ENCODE measurements at places on chromosomes 6 and 20. TPM values are rescaled to one million over a fixed set of nuclear protein-coding genes. Genes with fewer than 3 reads are reported as not detected.

The ZNF391 gene
- 1.6 TPM for total RNA-seq

The SNRPB2 gene
- 105 TPM for total RNA-seq

The ECT2L gene
- not detected for total RNA-seq

The RIPOR2 gene
- 234 TPM for total RNA-seq

The DUSP15 gene
- not detected for total RNA-seq

The PABPC1L gene
- 57.9 TPM for total RNA-seq

The RNF39 gene
- not detected for total RNA-seq

The HINT3 gene
- 11.0 TPM for total RNA-seq

The HLA-DRB5 gene
- 12.7 TPM for total RNA-seq

- H3K27me3 ChIP-seq, result no peaks in the 10 kb centered on the region
- peaks cover 43% of the 10 kb centered on the region for H3K36me3 ChIP-seq
- H3K4me3 ChIP-seq, result no peak overlapping the region
- no peak for DNase-seq
Observed at GRCh38 chr6:158707120-158707820, 57.4 kb downstream of the SYTL3 start.

DNA sequence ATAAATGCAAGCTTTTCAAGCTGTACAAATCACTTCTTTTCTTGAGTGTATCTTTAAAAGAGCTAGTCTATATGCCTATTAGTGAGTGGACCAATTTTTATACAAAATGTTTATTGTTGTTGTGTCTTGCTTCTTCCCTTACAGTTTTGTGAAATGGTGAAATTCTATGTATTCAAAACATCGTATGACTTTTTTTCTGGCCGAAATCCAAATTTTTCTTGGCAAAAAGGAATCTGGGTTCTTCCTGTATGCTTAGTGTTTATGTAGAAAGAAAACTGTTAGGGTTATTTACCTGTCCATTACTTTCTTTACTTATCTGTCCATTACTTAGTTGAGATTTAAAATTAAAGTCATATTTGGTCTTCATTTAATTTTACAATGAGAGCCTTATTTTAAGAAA, 153.9 kb downstream of the MMS22L start:
- no peaks in the 10 kb centered on the region for H3K27me3 ChIP-seq
- no peaks in the 10 kb centered on the region for H3K36me3 ChIP-seq
- no peaks in the 10 kb centered on the region for H3K4me1 ChIP-seq
- no peak for DNase-seq
- no peak overlapping the region for H3K4me3 ChIP-seq
- no peak overlapping the region for H3K27ac ChIP-seq

GRCh38 chr6:47106721-47107197, 64.6 kb upstream of the ADGRF1 start:
- H3K27ac ChIP-seq, result no peak overlapping the region
- no peak for DNase-seq
- H3K27me3 ChIP-seq, result no peaks in the 10 kb centered on the region
- no peaks in the 10 kb centered on the region for H3K4me1 ChIP-seq
- no peaks in the 10 kb centered on the region for H3K36me3 ChIP-seq
- H3K4me3 ChIP-seq, result no peak overlapping the region

GRCh38 chr20:7710440-7710839, 229.8 kb downstream of the HAO1 start:
- no peak overlapping the region for H3K27ac ChIP-seq
- no peaks in the 10 kb centered on the region for H3K4me1 ChIP-seq
- no peaks in the 10 kb centered on the region for H3K27me3 ChIP-seq
- no peak overlapping the region for H3K4me3 ChIP-seq
- no peak for DNase-seq

GRCh38 chr6:15401769-15402250, 155.9 kb downstream of the JARID2 start:
- no peak for DNase-seq
- H3K4me3 ChIP-seq, result no peak overlapping the region
- no peak overlapping the region for H3K27ac ChIP-seq
- H3K36me3 ChIP-seq, result no peaks in the 10 kb centered on the region
- H3K4me1 ChIP-seq, result peaks cover 76% of the 10 kb centered on the region
- H3K27me3 ChIP-seq, result no peaks in the 10 kb centered on the region

DNA sequence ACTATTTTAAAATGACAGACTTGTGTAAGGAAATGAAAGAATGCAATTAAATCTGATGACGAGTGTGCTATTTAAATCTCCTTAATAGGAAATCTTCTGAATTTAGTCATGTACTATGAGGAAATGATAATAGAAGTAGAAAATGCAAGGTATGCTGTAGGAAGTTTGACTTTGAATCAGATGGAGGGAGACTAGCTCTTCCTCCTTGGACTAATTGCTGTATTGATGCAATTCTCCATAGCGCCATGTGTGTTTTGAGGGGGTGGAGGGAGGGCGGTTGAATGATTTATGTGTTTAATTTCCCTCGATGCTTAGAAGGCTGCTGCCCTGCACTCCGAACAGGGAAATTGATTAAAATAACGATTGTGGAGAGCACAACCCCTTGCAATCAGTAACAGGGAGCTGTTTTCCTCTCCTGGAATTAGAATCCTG, 214.4 kb upstream of the PRND start:
- H3K4me1 ChIP-seq, result no peaks in the 10 kb centered on the region
- no peaks in the 10 kb centered on the region for H3K36me3 ChIP-seq
- no peak overlapping the region for H3K27ac ChIP-seq
- peaks cover 19% of the 10 kb centered on the region for H3K27me3 ChIP-seq
- no peak overlapping the region for H3K4me3 ChIP-seq

DNA sequence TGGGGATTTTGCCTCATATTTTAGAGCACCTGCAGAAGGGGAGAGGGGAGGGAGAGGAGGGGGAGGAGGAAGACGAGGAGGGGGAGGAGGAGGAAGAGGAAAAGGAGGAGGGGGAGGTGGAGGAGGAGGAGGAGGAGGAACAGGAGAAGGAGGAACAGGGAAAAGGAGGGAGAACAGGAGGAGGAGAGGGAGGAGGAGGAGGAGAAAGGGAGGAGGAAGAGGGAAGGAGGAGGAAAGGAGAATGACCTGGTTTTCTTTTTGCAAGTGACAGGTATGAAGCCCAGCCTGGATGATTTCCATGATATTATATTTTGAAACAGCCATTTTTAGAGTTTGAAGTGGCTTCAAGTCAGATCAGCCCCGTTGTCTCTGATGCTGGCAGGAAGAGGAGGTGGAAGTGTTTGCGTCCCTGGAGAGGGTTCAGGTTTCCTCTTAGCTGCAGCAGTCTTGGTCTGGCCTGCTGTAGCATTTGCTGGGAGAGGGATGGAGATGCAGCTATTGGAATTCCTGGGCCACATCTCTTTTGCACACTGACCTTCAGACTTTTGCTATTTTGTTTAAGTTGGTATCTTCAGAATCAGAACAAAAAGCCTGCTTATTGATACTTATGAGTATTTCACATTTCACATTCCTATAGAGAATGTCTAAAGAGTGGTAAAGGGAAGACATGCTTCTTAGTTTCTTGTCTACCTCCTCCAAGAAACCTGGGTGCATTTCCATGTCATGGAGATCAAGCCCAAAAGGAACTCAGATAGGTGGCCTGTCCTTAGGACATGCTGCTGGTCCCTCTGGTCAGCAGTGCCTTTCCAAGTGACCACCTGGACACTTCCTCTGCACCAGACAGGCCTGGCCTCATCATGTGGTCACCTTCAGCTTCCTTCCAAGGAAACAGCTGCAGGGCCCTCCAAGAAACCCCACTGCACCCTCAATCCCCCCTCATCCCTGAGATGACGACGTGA, 54.3 kb upstream of the IYD start:
- no peak overlapping the region for H3K4me3 ChIP-seq
- H3K27ac ChIP-seq, result no peak overlapping the region
- no peak for DNase-seq
- H3K27me3 ChIP-seq, result peaks cover 6% of the 10 kb centered on the region

DNA sequence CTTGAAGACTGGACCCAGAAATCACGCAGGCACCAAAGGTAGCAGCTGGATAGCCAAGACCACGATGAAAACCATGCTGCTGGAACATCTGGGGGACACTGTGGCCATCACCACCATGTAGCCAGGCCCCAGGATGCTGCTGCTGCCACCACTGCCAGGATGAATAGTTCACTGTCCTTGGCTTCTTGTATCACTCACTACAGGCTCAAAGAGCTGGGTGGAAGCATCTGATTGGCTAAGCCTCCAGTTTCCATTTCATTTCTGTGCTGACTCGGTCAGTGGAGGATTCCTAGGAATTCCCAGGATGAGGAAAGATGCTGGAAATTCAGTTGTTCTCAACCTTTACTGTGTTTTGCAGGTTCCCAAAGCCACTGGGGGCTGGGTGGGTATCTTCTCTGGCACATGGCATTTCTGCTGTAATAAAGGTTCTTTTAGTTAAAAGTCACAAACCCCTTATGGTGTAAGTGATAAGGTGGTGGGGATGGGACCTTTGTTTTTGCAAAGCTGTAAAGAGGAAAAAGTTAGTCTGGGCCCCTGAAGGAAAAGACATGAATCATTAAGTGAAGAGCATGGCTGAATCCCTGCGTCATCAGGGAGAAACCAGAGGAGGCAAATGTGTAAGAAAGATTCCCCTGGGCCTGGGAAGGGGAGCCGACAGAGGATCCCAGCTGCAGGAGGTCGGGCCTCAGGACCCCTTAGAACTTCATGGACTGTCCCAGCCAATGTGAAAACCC, 75.6 kb upstream of the RNF24 start:
- H3K27ac ChIP-seq, result no peak overlapping the region
- no peak overlapping the region for H3K4me3 ChIP-seq
- no peaks in the 10 kb centered on the region for H3K36me3 ChIP-seq
- peaks cover 16% of the 10 kb centered on the region for H3K27me3 ChIP-seq
- DNase-seq, result no peak

GRCh38 chr6:3549314-3549940, 92.6 kb upstream of the SLC22A23 start:
- DNase-seq, result no peak
- H3K27me3 ChIP-seq, result peaks cover 25% of the 10 kb centered on the region

GRCh38 chr6:71481801-71482200, 193.2 kb downstream of the OGFRL1 start:
- no peaks in the 10 kb centered on the region for H3K36me3 ChIP-seq
- H3K4me3 ChIP-seq, result no peak overlapping the region
- peaks cover 4% of the 10 kb centered on the region for H3K27me3 ChIP-seq
- no peak for DNase-seq
- H3K27ac ChIP-seq, result no peak overlapping the region

DNA sequence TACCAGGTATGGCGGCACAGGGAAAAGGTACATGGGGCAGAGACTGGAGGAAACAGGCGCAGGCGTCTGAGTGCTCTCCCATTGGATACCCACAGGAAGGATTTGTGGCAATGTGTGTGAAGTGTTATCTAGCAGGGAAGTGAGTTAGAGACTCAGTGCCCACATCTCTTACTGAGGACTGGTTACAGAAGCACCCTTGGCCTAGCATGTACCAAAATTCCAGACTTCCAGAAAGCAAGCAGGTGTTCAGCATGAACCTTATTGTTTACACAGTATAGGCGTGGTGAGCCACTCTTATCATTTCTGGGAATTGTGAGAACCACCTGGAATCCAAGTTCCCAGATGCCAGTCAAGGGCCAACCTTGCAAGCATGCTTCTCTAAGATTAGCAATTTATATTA, 14.2 kb downstream of the MANBAL start:
- H3K27me3 ChIP-seq, result no peaks in the 10 kb centered on the region
- H3K4me1 ChIP-seq, result peaks cover 18% of the 10 kb centered on the region
- H3K27ac ChIP-seq, result no peak overlapping the region

- H3K4me1 ChIP-seq, result peaks cover 2% of the 10 kb centered on the region
- no peak for DNase-seq
- H3K4me3 ChIP-seq, result no peak overlapping the region
- H3K27ac ChIP-seq, result no peak overlapping the region
- no peaks in the 10 kb centered on the region for H3K27me3 ChIP-seq
Observed at GRCh38 chr6:5478380-5478779, 217.1 kb downstream of the FARS2 start.

GRCh38 chr20:60008130-60008808, 50.0 kb downstream of the CDH26 start:
- no peaks in the 10 kb centered on the region for H3K36me3 ChIP-seq
- no peak overlapping the region for H3K27ac ChIP-seq
- peaks cover 27% of the 10 kb centered on the region for H3K4me1 ChIP-seq
- H3K27me3 ChIP-seq, result peaks cover 15% of the 10 kb centered on the region
- no peak for DNase-seq

GRCh38 chr20:44583157-44583556, 778 bp downstream of the PKIG start:
- no peak overlapping the region for H3K27ac ChIP-seq
- H3K27me3 ChIP-seq, result no peaks in the 10 kb centered on the region
- H3K4me1 ChIP-seq, result peaks cover 21% of the 10 kb centered on the region

DNA sequence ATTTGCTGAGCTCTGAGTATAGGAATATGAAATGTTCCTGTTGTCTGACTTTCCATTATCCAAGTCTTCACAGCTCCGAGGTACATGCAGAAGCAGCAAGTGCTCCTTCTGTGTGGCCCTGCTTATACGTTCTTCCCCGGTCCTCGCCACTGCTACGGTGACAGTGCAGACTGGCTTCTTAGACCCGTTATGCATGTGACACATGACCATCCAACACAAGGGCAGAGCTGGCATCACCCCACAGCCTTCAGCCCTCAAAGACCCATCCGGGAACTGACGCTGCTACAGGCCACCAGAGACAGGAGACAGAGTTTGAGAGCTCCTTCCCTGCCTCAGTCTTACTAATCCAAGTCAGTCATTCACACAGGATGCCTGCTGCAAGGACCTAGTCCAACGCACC, 70.4 kb downstream of the TRAM2 start:
- no peaks in the 10 kb centered on the region for H3K27me3 ChIP-seq
- H3K36me3 ChIP-seq, result no peaks in the 10 kb centered on the region
- H3K4me3 ChIP-seq, result no peak overlapping the region
- no peak for DNase-seq
- H3K27ac ChIP-seq, result no peak overlapping the region
- H3K4me1 ChIP-seq, result peaks cover 2% of the 10 kb centered on the region

- no peaks in the 10 kb centered on the region for H3K36me3 ChIP-seq
- H3K27me3 ChIP-seq, result no peaks in the 10 kb centered on the region
- no peaks in the 10 kb centered on the region for H3K4me1 ChIP-seq
- no peak overlapping the region for H3K4me3 ChIP-seq
- no peak for DNase-seq
Observed at GRCh38 chr6:69090132-69090531, 455.1 kb downstream of the ADGRB3 start.

DNA sequence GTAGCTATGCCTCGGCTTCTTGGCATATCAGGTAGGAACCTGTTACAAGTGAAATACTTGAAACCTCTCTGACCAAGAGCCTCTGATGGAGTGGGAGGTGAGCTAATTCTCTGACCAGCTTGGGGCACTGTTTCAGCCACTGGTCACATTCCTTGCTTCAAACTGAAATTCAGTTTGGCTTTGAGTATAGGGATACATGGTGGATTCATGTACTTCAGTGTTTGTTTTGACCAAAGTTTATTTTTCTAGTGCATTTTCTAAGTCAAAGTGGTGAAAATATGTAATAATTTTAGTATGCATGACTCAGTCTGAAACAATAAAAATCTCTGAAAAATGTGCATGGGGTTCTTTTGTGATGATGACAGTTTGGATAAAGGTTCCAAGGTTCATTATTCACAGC, 18.6 kb downstream of the TTPAL start:
- H3K27me3 ChIP-seq, result no peaks in the 10 kb centered on the region
- peaks cover 53% of the 10 kb centered on the region for H3K4me1 ChIP-seq
- DNase-seq, result no peak
- no peak overlapping the region for H3K4me3 ChIP-seq
- H3K36me3 ChIP-seq, result peaks cover 83% of the 10 kb centered on the region

- DNase-seq, result no peak
- no peak overlapping the region for H3K27ac ChIP-seq
- H3K4me3 ChIP-seq, result no peak overlapping the region
Observed at GRCh38 chr6:43434001-43434840, 6.9 kb downstream of the ABCC10 start.

- H3K27ac ChIP-seq, result peak overlapping the region; percentile 71
- peaks cover 71% of the 10 kb centered on the region for H3K36me3 ChIP-seq
- H3K4me1 ChIP-seq, result peaks cover 46% of the 10 kb centered on the region
- DNase-seq, result no peak
Observed at GRCh38 chr20:49823152-49823847, 10.7 kb downstream of the SLC9A8 start.
